Body of pancreas (tissue), 4 donors: ENCODE measurements at places on chromosomes 7 and 10. TPM values are rescaled to one million over a fixed set of nuclear protein-coding genes. Genes with fewer than 3 reads are reported as not detected.

KIF11 gene
- total RNA-seq = 0.66 TPM

NODAL gene
- total RNA-seq = not detected

VSTM2A gene
- not detected for total RNA-seq

PRPS1L1 gene
- not detected for total RNA-seq

DGKB gene
- not detected for total RNA-seq
